Esophagus mucosa (tissue), 1 donor: ENCODE measurements at places on chromosomes 12 and 14. TPM values are rescaled to one million over a fixed set of nuclear protein-coding genes. Genes with fewer than 3 reads are reported as not detected.

DNA sequence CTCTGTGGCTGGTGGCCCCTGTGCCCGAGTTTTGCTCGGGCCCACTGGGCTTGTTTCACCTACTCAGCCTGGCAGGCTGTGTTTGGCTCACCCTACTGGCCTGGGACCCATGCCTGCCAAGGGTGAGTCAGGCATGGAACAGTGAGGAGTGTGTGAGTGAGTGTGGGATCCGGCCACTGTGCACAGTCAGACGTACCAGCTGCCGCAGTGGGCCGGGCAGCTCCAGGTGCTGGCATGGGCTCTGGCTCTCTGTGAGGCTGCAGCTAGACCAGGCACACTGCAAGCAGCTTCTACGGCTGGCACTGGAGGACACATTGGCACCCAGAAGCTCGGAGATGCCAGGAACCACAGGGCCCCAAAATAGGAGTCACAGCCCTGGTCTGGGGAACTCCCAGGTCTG, 40.6 kb downstream of the HSD17B6 start:
- peak; percentile 93 for ATAC-seq

GRCh38 chr12:120939523-120939922, 35.4 kb upstream of the SPPL3 start:
- ATAC-seq = no peak

DNA sequence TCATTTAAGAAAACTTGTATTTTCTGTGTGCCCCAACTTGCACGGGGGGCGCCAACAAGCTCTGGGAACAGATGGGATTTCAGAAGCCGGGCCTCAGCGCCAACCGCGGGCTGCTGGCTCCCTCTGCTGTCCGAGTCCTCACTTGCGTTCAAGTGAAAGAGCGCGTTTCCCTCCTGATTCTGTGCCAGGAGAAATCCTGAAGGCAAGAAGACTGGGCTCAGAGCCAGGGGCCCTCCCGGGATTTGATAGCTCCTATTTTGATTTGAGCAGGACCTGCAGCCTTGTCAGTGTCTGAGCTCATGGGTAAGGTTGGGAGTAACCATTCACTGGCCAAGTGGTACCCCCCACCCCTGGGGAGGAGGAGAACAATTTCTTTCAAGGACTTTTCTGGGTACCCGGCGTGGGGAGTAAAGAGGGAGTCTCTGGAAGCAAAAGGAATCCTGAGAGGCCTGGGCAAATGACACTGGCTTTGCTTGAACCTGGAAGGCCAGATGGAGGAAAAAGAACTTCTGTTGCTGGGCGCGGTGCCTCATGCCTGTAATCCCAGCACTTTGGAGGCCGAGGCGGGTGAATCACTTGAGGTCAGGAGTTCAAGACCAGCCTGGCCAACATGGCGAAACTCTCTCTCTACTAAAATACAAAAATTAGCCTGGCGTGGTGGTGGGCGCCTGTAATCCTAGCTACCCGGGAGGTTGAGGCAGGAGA, 179.0 kb upstream of the RGS6 start:
- ATAC-seq = peak; percentile 73

DNA sequence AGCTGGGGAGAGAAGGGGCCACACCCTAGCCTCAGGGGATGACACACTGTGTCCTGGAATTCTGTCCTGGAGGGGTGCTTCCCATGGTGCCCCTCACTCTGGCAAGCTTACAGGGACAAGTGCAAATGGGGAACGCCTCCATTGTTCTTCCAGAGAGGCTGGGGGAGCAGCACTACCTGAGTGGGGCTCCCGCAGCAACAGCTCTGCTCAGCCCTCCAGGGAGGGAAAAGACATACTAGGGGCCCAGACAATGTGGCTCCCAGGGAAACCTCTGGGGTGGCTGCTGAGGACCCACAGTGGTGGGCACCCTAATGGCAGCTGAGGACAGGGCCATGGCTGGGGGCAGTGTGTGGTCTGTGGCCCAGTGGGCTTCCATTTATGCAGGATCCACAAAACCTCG, 69.4 kb downstream of the PLEKHG3 start:
- no peak for ATAC-seq

- ATAC-seq = peak; percentile 9
These were observed 53.5 kb upstream of the PPP2R5C start for GRCh38 chr14:101707863-101708620.

GRCh38 chr12:111173391-111173790, 195.5 kb downstream of the PHETA1 start:
- ATAC-seq = no peak

DNA sequence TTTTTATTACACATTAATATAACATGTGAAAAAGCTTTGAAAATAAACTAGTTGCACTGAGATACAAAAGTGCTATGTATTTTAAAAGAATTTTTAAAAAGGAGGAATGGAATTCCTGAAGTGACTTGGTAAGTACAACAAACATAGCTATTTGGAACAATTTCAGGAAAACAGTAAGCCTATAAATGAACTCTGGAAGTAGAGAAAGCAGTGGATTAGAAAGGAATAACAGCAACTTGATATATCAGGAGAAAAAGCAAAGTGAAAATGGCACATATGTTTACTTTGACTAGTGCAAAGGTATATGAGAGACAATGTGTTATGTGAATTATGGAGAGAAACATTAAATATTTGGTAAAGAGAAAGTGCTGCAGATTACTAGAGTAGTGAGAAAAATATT, 811.7 kb downstream of the C12orf50 start:
- ATAC-seq = no peak

GRCh38 chr12:53097564-53098353, at the start of gene IGFBP6:
Gene IGFBP6, plus strand, starts transcription at chr12:53097667. Its CDS starts 51 bp downstream, at chr12:53097718.
- ATAC-seq = peak; percentile 51

Gene DPF3
- 1.1 TPM for total RNA-seq
